HS-27A (cell line): ENCODE measurements at places on chromosomes 7 and 10.

GRCh38 chr10:94358480-94358879 is 4.3 kb downstream of the NOC3L start:
- DNase-seq, result peak; percentile 66

- no peak for DNase-seq
Measured at GRCh38 chr7:132113536-132114371, 462.5 kb downstream of the PLXNA4 start.

GRCh38 chr7:90119178-90119971 is 34.9 kb upstream of the STEAP1 start:
- no peak for DNase-seq

- DNase-seq, result no peak
Measured at GRCh38 chr10:63582690-63583089, 61.5 kb downstream of the REEP3 start.

GRCh38 chr10:130763491-130763890 is 548.0 kb downstream of the TCERG1L start:
- DNase-seq, result no peak

DNA sequence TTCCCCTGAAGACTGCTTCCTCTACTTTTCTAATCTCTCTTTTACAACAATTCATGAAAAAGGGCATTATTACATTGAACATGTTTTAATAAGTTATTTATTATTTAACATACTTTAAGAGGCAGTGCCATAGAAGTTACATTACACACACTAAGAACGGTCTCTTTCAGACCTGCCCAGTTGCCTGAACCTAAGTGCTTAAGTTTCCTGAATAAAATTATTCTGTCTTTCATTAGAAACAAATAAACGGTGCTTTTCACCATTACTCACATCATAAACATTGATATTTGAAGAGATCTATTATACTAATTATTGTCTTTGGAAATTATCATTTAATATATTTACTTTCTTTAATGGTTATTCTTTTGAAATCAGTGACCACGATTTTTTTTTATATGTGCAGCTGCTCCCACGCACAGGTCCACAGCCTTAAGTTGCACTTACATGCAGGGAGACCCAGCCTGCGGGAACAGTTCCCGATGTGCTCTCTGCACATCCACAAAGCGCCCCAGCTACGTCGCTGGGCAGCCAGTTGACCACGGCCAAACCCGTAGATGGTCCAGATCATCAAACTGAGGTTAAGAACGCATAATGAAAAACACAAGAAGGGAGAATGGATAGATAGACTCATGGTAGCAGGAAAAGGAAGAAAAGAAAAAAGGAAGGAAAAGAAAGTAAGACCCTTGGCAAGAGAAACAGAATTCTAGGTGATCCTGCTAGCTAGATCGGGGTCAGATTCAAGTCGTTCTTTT is 437.0 kb upstream of the MGMT start:
- no peak for DNase-seq

DNA sequence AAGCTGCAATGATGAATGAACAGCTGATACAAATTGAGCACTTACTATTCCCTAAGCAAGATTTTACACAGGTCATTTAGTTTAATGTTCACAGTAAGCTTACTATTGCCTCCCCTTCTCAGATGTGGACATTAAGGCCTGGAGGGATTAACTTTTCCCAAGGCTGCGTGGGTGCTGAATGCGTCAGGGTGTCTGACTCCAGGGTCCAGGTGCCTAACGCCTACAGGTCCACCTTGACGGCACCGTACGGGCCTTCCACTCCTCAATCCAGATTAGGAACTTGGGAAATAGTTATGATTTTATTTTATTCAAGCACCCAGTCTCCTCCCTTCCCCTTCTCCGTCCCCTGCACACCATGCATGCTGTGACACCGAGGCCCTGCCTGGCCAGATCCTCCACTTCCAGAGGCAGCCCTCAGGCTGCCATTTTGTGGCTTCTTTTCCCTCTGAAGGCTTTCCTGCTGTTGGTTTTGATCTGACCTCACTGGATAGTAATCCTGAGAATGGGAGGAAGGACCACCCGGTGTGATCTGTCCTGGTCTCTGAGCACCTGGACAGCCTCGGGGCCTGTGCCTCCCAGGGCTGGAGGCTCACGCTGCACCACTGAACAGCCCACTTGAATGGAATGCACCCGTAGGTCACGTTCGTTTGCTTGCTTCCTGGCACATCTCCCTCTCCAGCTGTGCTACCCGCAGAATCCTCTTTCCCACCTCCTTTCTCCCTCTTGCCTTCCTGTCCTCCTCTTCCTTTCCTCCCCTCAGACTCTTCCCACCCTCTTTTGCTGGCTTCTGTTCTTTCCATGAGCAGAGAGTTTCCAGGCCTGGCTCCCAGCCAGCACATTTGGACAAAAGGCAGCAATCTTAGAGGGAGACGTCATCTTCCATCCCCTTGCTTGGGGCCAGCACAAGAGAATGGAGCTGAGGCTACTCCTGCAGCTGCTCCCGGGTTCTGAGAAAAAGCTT is 14.4 kb downstream of the DENND2A start:
- peak; percentile 89 for DNase-seq
